ENCODE measurements at places on chromosomes 6 and 20.

GRCh38 chr20:50368386-50368785 lies 141.8 kb upstream of the PTPN1 start:
- no peak for DNase-seq

GRCh38 chr6:971981-972640 lies 279.2 kb upstream of the EXOC2 start:
- no peak for DNase-seq

DNA sequence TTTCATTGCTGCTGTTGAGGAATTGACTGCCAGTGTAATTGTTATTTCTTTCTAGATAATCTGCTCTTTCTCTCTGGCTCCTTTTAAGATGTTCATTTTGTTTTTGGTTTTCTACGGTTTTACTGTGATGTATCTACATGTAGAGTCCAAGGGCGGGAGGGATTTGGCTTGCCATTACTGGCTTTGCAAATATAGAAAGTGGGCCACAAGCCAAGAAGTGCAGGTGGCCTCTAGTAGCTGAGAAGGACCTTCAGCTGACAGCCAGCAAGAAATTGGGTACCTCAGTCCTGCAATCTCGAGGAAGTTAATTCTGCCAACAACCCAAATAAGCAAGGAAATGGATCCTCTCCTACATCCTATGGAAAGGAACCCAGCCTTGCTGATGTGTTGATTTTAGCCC lies 42.8 kb upstream of the GLP1R start:
- no peak for DNase-seq

DNA sequence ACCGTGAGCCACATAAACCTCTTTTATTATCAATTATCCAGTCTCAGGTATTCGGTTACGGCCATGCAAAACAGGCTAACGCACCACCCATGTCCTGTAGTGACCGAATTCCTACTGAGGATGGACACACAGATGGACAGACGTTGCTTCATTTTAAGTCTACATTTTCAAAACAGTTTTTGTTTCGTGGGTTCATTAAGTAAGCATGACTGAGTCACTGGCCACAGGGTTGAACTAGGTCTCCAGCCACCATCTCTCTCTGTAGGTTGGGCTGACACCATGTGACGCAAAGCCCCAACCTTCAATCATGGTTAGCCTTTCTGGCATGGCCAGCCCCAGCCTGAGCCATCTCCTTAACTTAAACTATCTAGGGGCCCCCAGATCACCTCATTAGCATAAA lies 110.0 kb upstream of the SLC22A23 start:
- DNase-seq = no peak

- DNase-seq = no peak
Observed at GRCh38 chr20:60883496-60883895, 368.6 kb upstream of the CDH4 start.

DNA sequence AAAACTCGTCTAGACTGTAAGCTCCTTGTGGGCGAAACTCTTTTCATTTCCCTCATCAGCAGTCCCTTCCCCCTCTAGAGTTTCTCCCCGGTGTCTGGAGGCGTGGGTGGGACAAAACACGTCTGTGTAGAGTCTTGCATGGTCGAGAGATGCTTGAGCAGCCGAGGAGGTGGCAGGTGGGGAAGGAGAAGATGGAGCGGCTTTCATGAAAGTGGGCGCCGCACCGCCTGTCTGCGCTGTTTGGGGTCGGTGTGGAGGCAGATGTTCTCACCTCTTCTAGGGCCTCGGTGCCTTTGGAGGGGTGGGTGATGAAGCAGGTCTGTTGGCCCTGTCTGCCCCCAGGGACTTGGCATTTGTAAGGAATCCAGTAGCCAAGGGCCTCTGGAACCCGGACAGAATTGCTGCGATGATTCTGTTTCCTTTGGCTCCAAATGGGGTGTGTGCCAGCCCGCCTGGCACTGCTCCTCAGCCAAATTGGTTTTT lies 1.2 kb downstream of the BRPF3 start:
- DNase-seq = no peak

- no peak for DNase-seq
Observed at GRCh38 chr6:106988664-106989063, 14.1 kb upstream of the CD24 start.

- no peak for DNase-seq
Observed at GRCh38 chr6:98308564-98308963, 525.8 kb upstream of the POU3F2 start.

- no peak for DNase-seq
Observed at GRCh38 chr6:106730718-106731117, 101.3 kb downstream of the QRSL1 start.

DNA sequence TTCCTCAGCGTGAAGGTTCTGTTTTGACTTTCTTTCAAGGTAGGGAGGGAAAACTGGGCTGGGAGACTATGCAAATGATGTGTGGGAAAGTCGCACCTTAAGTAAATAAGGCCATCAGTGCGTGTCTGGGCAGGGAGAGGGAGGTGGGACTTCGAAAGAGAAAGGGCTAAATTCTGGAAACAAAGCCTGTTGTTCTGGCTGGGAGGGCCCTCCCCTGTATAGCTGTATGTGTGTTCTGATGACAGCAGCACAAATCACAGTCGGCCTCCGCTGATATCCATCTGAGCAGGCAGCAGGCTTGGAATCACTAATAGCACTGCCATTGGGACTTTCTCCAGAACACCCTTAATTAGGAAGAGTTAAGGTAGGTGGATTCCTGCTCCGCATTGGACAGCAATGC lies 19.2 kb downstream of the JAG1 start:
- DNase-seq = no peak

DNA sequence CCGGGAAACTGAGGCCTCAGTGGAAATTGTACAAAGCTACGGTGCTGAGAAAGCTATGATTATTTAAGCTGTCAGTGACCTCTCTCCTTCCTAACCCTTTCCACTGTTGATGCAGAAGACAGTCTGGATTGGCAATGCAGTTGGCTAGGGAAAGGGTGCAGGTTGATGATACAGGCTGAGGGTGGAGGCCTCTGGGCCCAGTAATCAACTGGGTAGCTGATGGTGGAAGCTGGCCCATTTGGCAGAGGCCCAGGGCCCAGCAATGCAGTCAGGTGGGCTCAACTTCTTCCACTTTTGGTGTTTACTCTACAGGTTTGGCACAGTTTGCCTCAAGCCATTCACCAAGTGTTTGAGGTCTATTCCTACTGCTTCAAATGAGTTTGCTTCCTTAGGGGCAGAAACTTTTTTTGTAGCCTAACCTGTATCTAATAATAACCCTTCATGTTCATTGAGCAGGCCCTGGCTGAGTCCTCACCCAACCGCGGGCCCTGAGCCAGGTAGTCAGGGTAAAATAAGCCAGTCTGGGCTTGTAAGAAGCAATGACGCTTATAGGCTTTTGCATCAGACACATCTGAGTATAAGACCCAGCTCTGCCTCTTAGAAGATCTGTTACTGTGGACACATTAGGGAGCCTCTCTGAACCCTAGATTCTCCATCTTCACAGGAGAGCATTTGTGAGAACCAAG lies 12.1 kb downstream of the BCL2L1 start:
- no peak for DNase-seq

- no peak for DNase-seq
Observed at GRCh38 chr6:14172562-14172961, 55.0 kb downstream of the CD83 start.

GRCh38 chr6:44681761-44682160 lies 294.3 kb downstream of the CDC5L start:
- no peak for DNase-seq

DNA sequence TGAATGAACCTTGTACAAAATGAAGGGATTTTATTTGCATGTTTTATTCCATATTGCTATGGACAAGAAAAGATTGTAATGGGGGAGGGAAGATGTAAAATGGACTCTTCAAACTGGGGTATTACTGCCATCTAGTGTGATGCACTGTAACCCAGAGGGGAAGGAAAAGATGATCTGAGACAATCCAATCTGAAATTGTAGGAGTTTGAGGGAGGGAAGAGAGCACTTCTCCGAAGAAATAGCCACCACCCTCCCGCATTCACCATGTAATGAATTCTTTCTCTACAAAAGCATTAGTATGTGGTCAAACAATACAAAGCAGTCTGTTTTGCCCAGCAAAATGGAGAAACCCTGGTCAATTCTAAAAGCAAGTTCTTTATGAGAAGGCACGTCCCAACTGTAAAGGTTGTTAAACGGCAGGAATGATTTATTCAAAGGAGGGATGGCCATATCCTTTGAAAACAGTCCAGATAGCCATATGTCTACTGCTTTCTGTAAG lies 679.5 kb upstream of the NRSN1 start:
- no peak for DNase-seq

DNA sequence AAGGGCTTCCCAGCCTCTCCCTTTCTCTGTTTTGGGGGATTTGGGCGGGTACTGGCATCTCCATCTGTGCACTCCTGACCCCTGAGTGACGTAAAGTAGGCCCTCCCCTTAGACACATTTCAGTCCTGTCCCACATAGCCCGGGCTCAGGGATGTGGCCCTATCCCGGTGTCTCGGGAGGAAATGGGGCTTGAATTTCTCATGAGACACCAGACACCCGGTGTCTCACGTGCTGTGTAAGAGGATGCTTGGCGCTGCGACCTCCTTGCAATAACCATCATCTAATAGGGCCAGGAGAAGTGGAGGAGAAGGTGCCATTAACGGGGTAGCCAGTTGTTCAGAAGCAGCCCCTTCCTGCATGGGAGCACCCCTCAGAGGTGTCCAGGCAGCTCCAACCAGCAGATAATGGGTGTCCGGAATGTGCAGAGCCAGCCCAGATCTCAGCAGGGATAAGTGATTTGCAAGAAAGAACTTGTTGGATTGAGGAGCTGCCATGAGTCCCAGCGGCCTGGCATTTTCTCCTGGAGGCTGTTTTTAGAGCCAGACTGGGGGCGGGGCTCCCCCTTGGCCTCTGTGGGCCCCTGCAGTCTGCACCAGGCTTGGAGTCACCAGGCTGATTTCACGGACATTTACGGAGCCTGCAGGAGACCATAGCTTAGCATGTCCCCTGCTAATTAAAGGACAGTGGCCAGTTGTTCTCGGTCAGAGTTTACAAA lies 372.0 kb downstream of the PREX1 start:
- no peak for DNase-seq

DNA sequence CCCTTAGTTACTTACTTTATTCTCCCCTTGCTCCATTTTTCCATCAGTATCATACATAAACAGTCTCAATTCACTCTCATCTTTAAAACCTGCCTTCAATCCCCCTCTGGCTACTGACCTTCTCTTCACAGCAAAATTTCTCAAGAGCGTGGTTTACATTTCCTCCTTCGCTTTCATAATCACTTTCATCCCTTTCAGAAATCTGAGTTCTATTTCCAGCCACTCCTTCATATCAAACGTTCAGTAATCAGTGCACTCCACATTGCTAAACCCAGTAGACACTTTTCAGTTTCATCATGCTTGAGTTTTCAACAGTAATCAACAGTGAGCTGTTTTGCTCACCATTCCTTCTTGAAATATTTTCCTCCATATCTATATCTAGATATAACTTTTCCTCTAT lies 176.7 kb upstream of the HSF2 start:
- DNase-seq = no peak

DNA sequence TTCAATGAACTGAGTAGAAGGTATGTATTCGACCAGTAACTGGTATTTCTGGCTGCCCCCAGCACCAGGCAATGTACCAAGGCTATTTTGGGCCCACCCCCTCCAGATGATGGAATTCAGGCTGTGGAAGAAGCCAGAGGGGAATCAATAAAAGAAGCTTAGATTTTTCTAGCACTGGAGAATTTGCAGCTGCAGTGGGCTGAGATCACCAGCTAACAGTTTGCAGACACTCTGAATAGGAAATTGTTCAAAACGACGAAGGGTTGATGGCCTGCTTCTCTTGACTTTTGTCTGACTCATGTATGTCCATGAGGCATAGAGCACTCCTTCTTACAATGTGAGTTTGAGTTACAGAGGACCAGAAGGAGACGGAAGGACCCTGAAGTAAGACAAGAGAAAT lies 32.4 kb upstream of the FBXO9 start:
- no peak for DNase-seq

DNA sequence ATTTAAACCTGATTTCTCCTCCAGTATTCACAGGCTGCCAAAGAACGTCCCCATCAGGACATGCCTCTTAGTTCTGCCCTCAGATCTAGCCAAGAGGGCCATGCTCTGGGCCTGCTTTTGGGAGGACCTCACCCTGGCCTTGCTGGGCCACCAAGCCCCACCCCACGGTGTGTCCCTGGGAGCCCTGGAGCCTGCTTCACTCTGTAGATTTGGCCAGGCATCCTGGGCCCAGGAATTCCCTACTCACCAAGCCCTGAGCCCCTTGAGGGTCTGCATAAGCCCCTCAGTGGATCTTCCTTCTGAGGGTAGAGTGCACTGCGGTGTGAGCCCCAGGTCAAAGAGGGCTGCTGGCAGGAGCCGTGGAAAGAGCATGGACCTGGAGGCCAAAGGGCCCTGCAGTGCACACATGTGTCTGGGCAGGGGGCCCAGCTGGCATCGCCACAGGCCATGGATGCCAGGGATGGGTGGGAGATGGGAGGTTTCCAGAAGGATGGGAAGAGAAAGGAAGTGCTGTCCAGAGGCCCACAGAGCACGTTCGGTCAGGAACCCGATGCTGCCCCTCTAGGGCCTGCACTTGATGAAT lies 98.0 kb downstream of the DACT2 start:
- no peak for DNase-seq

GRCh38 chr6:149049230-149049629 lies 268.3 kb upstream of the TAB2 start:
- DNase-seq = no peak

- DNase-seq = no peak
Observed at GRCh38 chr6:163941624-163941976, 527.1 kb downstream of the QKI start.

DNA sequence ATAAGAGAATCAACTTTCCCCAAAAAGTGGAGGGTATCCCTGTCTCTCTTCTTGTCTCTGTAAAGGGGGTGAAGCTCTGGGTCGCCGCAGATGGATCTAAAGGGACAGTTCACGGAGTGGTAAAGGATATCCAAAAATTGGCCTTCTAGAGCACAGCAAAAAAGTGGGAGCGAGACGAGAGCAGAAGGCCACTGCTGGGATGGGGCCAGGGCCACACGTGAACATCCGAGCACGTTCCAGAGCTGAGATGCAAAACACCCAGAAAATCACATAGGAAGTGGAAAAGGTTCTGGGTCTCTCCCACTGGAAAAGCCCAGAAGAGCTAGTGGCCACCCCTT lies 837 bp downstream of the TRAM2 start:
- no peak for DNase-seq

DNA sequence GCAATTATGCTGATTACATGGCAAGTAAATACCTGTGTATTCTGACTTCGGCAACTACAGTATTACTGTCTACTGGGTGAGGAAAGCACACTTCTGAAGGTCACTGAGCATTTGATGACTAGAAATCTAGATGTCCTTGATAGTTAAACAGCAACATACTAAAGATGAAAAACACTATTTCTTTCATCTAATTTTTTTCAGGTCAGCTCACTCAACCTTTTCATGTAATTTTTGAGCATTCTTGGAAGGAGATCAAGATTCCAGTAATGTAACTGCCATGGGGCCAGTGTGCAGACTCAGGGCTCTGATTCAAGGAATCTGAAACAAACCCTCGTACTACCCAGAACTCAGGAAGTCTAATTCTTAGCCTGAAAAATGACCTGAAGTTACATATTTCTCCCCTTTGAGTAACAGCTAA lies 222.6 kb upstream of the TAB2 start:
- no peak for DNase-seq
